Retina (tissue), 1 donor: ENCODE measurements at places on chromosomes 12 and 14.

- no peak for DNase-seq
Observed at GRCh38 chr14:30798516-30798915, 75.8 kb upstream of the COCH start.

DNA sequence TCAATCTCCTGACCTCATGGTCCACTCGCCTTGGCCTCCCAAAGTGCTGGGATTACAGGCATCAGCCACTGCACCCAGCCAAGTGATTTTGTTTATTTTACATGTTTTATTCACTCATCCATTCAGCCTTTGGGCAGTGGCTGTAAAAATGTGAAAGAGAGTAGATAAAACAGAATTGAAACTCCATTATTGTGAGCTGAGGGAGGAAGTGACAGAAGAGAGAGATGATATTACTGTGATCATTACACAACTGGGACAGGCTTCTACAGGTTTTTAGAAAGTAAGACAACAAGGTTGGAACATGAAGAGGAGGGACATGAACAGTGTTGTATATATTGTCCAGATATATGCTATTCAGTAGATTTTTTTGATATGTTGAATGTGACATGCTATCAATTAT lies 25.0 kb downstream of the CREBL2 start:
- no peak for DNase-seq

DNA sequence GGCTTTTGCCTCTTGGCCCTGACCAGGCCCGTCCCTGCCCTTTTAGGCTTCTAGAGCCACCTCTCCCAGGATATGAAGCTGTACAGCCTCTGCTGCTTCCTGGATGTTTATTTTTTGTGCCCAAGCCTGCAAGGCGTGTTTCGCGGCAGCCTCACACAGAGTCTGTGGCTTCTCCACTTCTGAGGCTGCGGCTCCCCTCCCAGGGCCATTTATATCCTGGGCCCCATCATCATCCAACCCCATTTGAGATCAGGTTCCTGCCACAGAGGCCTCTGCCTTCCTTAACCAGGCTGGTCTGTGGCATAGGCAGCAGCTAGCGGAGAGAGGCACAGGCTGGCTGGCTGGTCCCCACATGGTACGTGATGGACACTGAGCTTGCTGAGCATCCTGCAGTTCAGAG lies 114.1 kb upstream of the PWP1 start:
- no peak for DNase-seq

DNA sequence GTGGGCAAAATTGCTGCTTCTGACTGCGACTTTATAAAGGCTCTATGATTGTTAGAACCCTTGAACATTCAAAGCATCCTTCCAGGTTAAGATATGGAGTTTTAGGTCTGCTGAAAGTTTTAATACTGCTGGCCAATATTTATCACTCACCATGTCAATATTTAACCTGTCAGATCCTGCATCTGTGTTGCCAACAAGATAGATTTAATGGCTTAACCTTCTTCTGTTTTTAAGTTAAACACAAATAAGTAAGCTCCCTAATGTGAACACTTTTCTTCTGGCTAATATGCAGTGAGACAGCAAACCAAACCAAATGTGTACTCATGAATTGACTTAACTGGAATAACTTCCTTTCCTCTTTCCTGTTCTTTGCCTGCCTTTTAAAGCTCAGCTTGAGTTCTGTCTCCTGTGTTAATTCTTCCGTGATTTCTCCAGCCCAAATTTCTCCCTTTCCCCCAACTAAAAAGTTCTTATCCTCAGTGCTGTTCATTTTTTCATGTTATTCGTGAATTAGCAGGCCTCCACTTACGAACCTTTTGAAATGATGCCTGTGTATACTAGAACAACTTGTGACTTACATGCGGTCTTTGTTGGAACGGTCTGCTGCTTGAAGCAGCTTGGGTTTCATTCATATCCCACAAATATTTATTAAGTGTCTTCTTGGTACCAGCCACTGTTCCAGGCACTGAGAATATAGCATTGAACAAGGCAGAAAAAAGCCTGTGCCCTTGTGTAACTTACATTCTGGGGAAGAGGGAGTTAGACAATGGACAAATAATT lies 9.1 kb downstream of the FBXW8 start:
- DNase-seq, result no peak

DNA sequence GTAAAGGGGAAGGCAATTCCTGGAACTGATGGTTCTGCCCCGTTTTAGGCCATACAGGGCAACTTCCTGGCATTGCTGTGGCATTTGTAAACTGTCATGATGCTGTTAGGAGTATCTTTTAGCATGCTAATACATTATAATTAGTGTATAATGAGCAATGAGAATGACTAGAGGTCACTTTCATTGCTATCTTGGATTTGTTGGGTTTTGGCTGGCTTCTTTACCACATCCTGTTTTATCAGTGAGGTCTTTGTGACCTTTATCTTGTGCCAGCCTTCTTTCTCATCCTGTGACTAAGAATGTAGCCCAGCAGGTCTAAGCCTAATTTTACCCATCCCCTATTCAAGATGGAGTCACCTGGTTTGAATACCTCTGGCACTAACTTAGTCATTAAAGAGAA lies 51.2 kb downstream of the TESPA1 start:
- DNase-seq, result no peak

DNA sequence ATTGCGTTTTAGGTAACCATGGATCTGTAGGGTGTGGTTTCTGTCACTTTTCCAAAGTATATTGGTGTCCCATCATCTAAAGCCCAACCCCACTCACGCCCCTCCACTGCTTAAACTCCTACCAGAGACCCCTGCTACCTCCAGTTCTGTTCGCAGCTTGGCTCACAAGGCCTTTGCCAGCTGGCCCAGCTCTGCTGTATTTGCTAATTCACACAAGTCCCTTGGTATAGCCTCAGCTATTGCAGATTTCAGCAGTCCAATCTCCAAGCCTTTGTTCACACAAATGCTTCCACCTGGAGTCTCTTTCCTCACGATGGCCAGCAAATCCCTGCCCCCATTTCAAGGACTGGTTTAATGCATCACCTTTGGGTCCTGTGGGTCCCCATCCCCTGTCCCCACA lies 24.2 kb downstream of the ISCA2 start:
- DNase-seq, result no peak

GRCh38 chr12:101857043-101857558 lies 20.3 kb upstream of the DRAM1 start:
- DNase-seq, result no peak

- no peak for DNase-seq
Observed at GRCh38 chr14:81392976-81393643, 7.0 kb downstream of the STON2 start.

DNA sequence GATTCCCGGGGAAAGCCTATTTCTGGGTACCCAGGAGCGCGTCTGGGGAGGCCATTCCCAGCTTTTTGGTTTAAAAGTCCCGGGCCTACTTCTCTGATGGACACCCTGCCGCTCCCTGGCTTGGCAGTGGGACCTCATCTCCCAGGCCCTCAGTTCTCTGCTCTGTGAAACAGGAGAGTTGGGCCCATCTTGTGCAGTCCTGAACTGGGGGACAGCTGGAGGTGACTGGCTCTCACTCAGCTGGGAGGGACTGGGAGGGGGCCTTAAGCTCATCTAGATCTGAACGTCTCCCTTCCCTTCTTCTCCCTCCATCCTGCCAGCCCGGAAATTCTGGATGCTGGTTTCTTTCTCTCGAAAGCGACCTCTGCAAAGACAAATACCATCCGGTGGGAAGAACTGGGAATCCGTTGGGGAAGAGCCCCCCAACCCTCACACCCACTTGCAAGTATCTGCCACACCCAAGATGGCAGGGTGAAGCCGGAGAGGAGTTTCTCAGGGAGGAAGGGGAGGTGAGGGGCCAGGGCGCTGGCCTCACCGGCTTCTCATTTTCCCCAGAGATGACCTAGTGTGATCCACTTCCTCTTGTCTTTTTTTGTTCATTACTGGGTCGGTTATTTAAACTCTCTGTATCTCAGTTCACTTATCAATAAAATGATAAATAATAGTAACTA lies 1.4 kb downstream of the RIN3 start:
- DNase-seq, result no peak

DNA sequence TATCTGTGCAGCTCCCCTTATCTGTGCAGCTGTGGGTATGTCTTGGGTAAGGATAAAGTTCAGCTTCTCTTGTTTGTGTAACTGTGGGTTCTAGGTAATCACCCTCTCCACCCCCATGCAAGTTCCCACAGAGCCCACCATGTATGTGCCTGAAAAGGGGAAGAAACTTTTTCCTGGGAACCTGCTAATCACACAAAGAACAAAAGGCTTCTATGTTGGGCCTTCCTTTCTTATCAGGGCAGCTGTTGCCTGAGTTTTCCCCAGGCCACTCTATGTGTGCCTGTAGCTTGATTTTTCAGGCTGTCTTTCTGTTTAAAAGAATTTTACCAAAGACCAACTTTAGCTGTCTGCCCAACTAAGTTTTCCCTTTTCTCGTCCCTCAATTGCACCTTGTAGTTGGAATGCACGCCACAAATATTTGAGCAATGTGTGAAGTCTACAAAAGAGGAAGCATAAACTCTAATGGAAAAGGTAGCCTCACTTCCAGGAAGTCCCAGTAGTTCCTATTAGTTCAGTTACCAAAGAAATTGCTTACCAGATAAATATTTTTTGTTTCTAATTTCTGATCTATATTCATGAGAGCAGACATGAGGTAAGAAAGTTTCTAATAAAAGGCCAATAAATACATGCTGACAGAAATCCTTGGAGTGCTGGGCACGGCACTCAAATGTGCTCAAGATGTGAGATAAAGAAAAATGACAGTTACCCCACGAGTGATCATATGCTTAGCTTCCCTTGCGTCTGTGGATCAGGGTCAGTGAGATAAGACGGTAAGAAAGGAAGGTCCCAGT lies 2.7 kb upstream of the GALC start:
- DNase-seq, result no peak

DNA sequence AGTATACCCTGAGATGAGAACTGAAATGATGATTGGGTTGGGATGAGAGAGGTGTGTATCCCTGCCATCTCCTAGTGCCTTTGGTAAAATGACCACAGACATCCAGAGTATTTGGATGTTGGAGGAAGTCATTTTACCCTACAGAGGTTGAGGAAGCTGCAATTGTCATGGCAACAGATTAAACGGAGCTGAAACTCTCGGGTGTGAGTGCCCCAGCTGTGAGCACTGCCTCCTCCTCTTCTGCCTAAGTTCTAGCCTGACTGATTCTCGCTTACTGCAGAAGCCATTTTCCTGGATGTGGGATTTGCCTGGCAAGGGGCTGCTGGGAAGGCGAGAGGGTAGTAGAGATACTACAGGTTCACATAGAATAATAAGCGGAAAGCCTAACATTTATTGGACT lies 10.3 kb upstream of the PPP4R4 start:
- DNase-seq, result no peak

- DNase-seq, result no peak
Observed at GRCh38 chr12:24921251-24922038, 27.5 kb downstream of the BCAT1 start.

GRCh38 chr14:90849787-90850444 lies 33.7 kb upstream of the TTC7B start:
- DNase-seq, result no peak

DNA sequence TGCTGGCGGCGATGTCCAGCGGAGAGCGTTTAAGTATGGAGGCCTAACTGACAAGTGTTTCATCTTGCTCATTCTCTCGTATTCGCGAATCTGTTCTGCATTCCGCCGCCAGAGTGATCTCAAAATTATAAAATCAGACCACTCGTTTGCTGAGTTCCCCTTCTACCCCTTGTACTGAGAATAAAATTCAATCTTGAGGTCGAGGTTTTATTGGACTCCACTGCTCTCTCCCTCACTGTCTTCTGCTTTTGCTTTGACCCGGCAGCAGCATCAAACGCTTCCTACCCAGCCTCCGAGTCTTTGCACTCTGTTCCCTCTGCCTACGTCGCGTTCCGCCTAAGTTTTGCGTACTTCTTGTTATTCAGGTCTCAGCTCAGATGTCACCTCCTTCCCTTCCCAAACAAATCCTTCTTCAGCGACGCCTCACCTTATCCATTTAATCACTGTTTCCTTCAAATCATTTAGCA lies 462 bp downstream of the KNTC1 start:
- DNase-seq, result no peak

DNA sequence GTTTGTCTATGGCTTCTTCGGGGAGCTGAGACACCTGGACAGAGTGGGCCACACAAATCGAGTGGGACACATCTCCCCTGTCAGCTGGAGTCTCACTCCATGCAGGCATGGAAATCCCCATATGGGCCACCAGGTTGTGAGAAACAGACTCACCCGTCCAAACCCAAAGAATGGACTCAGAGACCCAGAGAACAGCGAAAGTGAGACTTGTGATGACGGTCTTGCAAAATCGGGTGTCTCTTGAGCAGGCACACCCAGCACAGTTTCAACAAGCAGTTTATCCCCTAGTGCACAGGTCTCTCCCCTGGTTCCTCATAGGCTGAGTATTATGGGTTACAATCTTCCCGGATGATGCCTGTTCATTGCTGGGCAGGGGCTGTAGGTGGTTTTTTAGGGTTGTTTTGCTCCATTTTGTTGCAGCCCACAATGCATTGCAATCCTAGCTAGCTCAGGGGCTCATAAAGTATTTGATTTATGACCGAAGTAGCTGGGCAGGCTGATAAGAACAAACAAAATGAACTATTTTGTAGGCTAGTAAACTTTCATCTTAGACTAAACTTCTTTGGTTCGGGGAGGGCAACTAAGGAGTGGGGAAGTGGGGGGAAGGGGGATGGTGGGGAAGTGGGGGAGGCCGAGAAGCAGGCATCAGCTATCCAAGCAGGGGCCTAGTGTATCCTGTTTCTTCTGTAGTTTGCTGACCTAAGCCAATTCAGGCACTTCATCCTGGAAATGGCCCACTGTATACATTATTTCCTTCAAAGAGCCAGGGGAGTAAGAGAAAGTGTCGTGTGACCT lies 45.3 kb downstream of the IQSEC3 start:
- DNase-seq, result no peak

DNA sequence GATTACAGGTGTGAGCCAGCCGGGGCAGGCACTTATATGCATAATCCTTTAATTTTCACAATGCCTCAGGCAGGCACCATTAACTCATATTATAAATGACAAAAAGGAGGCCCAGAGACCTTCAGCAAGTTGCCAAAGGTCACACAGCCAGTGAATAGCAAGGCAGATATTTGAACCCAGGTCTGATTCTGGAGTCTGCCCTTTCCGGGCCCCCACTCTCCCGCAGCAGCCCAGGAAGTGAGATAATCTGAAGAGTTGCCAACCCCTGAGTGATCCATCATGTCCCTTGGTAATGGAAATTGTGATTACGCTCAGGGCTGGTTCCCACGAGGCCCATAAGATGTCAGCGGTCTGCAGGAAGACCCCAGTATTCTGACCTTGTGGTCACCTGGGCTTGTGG lies 95.3 kb upstream of the MED13L start:
- no peak for DNase-seq

DNA sequence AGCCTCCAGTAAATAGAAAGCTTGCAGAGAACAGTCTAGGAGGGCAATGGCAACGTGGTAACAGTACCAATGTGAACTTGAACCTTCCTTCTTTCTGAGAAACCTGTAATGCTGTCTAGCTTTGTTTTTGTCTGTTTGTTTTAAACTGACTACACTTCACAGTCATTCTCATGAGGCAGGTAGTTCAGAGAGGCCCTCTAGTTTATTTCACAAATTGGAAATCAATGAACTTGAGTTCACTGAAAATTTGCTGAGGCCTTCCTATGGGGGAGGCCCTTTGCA lies 2.9 kb upstream of the ATP2A2 start:
- DNase-seq, result no peak

- DNase-seq, result no peak
Observed at GRCh38 chr12:125181107-125181506, 115.9 kb downstream of the AACS start.
